H7 (cell line): ENCODE measurements at places on chromosomes 11 and 22.
A peak's percentile ranks its signal among the peaks of the same experiment; 100 is the strongest.

- no peak for DNase-seq
Measured at GRCh38 chr11:113167599-113167998, 146.8 kb upstream of the TTC12 start.

DNA sequence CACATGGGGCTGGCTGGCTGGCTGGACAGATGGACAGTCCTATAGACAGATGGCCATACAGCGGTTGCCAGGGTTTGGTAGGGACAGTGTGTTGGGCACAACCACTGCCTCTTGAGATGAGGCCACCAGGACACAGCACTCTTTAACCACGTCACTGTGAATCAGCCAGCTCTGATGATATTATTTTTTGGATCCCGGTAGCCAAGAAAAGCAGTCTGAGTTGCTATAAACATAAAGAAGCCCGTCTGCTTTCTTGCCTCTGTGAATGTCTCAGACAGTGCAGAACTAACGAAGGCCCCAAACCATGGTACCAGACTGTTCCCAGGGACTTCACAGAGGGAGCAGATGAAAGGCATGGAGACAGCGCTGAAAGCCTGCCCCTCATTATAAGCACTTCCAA lies 115.9 kb upstream of the CSNK2A3 start:
- no peak for DNase-seq

DNA sequence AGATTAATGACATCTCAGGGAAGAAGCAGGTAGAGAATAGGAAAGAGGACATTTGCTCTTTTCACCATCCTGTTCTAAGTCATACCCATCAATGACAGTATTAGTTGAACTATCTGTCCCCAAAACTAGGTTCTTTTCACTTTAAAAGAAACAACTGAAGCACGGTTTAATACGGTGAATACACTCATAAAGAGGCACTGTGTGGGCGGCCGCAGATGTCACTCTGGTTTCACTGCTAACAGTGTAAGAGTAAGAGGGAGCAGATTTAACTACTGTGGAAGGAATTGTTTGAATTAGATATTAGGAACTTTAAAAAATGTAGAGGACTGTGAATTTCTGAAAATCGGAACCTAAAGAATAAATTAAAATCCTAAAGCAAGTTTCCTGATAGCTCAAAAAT lies 49.5 kb downstream of the VSIG10L2 start:
- DNase-seq = no peak

GRCh38 chr11:1872267-1872985 lies 19.3 kb downstream of the PRR33 start:
- no peak for DNase-seq

- DNase-seq = no peak
Measured at GRCh38 chr11:30254307-30255298, 23.8 kb downstream of the FSHB start.

DNA sequence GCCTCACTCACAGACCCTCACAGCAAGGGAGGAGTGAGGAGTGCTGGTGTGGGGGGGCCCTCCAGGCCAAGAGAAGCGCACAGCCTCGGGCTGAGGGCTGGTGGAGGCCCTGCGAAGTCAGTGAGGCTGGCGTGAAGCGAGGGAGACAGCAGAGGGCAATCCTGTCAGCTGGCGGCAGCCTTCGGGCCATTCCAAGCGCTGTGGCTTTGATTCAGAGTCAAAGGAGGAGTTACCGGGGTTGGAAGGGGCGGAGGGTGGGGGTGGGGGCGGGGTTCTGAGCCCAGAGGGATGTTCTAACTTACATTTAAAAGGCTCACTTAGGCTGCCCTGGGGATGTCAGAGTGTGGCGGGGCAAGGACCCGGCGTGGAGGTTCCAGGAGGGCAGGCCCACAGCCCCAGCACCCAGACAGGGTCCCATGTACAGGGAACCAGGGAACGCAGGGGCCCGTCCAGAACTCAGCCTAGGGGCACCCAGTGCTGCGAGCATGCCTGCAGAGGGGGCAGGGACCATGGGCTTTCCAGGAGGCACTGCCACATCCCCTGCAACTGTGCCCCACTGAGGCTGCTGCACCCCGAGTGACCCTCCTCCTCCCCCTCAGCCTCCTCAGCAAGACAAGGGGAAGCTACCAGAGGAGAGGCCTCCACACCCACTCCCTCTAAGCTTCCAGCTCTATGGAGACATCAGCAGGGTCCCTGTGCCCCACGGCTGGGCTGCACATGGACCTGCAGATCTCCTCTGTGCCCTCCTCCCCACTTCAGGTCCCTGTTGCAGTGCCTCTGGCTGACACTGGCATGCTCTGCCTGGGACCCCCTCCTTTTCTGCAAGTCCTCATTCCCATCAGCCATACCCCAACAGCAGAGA lies 39.7 kb upstream of the TTLL12 start:
- DNase-seq = peak; percentile 95
